Hematopoietic multipotent progenitor cell treated with erythropoietin and hydrocortisone succinate and interleukin-3 and kit ligand, for 4 days (in vitro differentiated cells): ENCODE measurements at places on chromosomes 4 and X.

DNA sequence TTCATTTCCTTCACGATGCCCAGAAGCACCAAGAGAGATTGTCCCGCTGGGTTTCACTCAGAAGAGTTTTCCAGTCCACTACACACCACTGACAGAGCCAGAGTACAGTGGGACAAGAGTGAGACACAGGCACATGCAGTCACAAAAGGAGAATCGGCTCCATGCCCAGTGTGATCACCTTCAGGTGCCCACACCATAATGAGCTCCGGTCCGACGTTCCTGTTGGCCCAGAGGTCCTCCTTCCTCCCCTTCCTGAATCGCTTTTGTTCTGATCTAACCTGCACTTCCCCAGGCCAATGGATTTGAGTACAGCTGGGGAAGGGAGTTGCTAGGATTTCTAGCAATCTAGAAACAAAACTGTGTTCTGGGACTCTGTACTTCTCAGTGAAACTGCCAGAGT is 4.6 kb upstream of the CHRNA9 start:
- no peak for DNase-seq

GRCh38 chr4:8853249-8853648 is 18.4 kb downstream of the HMX1 start:
- DNase-seq, result no peak

- DNase-seq, result no peak
Observed at GRCh38 chrX:68914479-68914946, 85.7 kb downstream of the EFNB1 start.

- DNase-seq, result peak; percentile 9
Observed at GRCh38 chrX:155215443-155216178, 649 bp upstream of the VBP1 start.

DNA sequence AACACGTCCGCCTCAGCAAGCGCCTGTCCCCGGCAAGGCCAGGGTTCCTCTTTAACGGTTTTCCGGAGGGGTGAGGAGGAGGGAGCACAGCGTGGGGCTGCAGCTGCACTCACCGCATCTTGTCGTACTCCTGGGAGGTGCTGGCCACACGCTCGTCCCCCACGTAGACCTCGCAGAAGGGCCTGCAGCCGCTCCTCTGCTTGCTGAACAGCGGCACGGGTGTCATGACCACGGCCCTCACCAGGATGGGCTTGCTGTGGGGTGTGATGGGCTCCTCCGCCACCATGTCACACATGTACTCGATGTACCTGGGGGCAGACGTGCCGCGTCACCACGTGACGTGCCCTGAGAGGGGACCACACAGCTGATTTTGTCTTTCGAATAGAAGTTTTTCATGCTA is 51.6 kb upstream of the CPLX1 start:
- no peak for DNase-seq

DNA sequence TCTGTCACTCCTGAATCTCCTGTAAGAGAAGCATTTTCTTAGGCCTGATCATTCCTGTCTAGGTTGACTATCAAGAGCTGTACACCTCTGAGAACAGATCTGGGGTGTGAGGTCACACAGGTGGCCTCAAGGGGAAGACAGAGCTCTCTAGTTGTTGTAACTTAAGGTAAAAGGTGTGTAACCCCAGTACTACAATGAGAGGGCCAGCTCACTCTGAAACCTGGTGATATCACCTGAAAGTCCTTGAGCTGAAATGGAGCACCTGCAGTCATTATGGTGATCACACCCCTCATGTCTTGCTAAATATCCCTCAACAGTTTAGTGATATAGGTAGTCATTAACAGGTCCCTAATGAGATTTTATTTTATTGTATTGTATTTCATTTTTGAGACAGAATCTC is 8.8 kb upstream of the FAM9C start:
- DNase-seq, result no peak

DNA sequence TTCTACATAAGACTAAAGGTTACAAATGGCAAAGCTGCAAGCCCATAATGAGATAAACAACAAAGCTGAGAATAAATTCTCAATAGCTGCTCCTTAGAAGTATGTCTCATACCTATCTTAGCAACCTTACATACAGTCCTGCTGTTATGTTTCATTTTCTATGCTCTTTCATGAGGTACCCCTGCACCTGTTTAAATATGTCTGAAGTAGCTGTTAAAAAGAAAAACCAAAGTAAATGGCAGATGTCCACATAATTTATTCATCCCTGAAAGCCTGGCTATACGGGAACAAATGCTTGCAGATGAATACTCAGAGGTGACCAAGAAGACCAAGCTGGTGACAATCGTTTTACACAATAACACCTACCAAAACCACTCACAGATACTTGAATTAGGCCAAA is 22.5 kb downstream of the PPA2 start:
- DNase-seq, result no peak

- DNase-seq, result no peak
Observed at GRCh38 chr4:159434114-159434870, 331.4 kb downstream of the RAPGEF2 start.

DNA sequence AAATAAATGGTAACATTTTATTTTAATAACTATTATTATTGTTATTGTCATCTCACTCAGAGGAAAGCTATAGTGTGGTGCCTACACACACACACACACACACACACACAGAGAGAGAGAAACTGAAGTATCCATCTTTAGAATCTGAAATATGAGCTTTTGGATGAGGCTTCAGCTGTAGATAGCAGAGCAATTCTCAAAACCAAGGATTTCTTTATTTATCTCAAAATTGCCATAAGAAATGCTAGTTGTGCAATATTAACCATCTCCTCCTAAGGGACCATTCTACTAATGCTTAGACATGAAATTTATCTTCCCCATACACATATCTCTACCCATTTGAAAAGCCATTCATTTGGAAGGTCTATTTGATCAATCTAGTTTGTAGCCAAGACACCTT is 50.1 kb upstream of the SGMS2 start:
- DNase-seq, result no peak

- no peak for DNase-seq
Observed at GRCh38 chrX:129125122-129125914, 398.0 kb downstream of the SMARCA1 start.

DNA sequence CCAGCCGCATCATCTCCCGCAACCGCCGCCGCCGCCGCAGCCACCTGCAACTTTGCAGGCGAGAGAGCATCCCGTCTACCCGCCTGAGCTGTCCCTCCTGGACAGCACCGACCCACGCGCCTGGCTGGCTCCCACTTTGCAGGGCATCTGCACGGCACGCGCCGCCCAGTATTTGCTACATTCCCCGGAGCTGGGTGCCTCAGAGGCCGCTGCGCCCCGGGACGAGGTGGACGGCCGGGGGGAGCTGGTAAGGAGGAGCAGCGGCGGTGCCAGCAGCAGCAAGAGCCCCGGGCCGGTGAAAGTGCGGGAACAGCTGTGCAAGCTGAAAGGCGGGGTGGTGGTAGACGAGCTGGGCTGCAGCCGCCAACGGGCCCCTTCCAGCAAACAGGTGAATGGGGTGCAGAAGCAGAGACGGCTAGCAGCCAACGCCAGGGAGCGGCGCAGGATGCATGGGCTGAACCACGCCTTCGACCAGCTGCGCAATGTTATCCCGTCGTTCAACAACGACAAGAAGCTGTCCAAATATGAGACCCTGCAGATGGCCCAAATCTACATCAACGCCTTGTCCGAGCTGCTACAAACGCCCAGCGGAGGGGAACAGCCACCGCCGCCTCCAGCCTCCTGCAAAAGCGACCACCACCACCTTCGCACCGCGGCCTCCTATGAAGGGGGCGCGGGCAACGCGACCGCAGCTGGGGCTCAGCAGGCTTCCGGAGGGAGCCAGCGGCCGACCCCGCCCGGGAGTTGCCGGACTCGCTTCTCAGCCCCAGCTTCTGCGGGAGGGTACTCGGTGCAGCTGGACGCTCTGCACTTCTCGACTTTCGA is 654 bp downstream of the ATOH1 start:
- DNase-seq, result peak; percentile 36

GRCh38 chr4:185283723-185284122 is 74.3 kb downstream of the SNX25 start:
- DNase-seq, result no peak

GRCh38 chrX:22541926-22542325 is 269.2 kb downstream of the CBLL2 start:
- no peak for DNase-seq

DNA sequence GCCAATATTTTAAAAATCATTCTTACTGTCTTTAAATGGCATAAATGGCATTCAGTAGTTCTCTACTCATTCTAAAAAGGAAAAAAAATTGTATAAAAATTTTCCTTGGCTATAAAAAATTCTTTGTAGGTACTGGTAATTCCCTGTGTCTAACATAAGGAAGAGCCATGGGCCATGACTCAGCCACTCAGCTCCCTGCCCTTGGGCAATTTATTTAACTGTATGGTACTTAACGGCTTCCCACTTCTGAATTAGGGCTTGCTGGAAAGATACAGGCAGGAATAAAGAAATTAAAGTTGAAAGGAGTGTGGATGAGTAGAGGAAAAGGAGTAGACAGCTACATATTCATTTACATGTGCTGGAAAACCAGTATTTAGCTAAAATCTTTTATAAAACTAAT is 30.6 kb downstream of the ABHD18 start:
- DNase-seq, result no peak

- peak; percentile 80 for DNase-seq
Observed at GRCh38 chrX:74023203-74023602, 280.8 kb upstream of the ZCCHC13 start.

DNA sequence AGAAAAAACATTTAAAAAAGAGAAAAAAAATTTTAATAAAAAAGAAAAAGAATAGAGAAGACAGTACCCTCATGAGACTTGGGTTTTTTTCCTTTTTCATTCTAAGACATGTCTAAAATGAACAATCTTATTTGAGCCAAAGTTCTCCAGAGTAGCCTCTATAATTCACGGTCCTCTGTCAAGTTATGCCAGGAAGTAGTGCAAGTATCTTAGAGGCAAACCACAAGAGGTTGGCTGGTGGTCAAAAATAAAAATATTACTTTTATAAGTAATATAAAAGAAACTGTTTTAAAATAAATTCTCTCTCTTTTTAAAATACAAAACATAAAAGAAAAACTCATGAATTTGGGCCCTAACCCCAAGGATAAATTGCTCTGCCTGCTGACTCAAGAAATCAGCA is 26.5 kb downstream of the HNRNPDL start:
- no peak for DNase-seq

DNA sequence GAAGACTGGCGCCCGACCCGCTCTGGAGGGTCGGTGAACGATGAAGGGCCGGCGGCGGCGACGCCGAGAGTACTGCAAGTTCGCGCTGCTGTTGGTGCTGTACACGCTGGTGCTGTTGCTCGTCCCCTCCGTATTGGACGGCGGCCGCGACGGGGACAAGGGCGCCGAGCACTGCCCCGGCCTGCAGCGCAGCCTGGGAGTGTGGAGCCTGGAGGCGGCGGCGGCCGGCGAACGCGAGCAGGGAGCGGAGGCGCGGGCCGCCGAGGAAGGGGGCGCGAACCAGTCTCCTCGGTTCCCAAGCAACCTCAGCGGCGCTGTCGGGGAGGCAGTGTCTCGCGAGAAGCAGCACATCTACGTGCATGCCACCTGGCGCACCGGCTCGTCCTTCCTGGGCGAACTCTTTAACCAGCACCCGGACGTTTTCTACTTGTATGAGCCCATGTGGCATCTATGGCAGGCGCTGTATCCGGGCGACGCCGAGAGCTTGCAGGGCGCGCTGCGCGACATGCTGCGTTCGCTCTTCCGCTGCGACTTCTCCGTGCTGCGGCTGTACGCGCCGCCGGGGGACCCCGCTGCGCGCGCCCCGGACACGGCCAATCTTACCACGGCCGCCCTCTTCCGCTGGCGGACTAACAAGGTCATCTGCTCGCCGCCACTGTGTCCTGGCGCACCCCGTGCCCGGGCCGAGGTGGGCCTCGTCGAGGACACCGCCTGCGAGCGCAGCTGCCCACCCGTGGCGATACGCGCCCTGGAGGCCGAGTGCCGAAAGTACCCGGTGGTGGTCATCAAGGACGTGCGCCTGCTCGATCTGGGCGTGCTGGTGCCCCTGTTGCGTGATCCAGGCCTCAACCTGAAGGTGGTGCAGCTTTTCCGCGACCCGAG is 568 bp downstream of the CHST7 start:
- peak; percentile 69 for DNase-seq

DNA sequence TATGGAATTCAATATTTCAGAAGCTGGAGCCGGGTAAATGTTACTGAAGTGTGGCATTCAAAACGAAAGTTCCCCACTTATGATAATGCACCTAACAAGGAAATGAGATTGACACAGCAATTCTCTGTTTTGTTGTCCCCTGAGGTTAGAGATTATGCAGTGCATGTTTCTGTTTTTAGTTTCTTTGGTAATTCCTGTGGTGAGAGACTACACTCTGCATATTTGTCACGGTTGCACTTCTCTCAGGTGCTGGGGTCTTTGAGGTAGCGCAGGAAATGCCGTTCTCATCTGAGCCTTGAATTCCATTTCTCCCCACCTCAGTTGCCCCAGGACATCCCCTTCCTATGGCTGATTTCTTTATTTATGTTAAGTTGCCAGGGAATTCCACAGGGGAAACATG is 15.3 kb upstream of the BEND4 start:
- no peak for DNase-seq

- DNase-seq, result no peak
Observed at GRCh38 chr4:23822181-23822580, 67.7 kb downstream of the PPARGC1A start.
